ENCODE measurements at places on chromosomes 16 and 17.

- DNase-seq: no peak
Measured at GRCh38 chr16:78709137-78709884, 609.9 kb downstream of the WWOX start.

DNA sequence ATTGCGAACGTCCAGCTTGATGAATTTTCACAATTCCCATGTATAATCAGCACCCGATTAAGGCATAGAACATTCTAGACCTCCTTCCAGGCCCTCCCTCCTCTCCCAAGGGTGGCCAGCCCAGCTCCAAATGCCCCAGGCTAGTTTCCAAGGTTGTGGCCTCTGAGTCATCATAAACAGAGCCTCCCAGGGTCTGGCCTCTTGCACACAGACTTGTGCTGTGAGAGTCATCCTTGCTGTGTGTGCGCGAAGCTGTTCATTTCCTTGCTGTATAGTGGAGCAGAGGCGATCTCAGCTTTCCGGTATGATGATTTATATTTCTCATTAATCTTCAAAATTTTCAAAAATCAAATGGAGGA, 20.5 kb upstream of the JPH3 start:
- no peak for DNase-seq

DNA sequence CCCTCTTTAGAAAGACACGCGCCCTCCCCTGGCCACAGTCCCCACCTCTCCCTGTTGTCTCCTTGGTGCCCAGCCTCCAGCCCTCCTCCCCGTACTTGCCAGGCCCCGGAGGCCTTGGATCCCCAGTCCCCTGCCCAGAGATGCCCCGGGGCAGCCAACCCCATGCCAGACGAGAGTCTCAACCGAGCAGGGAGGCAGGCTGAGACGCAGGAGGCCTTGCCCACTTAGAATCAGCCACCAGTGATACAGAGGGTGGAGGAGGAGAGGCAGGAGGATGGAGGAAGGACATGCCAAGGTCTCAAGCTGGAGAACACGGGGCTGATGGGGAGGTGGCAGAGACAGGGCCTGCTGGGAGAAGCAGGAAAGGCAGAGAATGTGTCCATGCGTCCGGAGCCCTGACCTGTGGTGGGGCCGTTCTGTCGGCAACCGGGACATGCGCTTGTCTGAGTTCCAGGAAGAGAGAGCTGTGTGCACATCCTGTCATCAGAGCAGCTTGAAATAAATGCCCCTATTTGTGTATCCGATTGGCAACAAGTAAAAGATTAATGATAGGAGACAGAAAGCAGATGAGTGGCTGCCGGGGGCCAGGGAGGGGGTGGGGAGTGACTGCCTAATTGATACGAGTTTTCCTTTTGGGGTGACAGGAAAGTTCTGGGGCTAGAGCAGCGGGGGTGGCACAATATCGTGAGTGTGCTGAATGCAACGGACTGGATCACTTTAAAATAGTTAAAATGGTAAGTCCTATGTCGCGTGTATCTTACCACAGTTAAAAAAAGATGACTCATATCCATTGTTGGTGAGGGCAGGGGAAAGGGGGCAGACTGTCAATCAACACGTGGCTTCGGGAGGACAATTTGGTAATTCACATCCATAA, 44.7 kb upstream of the MEAK7 start:
- peak; percentile 32 for DNase-seq

DNA sequence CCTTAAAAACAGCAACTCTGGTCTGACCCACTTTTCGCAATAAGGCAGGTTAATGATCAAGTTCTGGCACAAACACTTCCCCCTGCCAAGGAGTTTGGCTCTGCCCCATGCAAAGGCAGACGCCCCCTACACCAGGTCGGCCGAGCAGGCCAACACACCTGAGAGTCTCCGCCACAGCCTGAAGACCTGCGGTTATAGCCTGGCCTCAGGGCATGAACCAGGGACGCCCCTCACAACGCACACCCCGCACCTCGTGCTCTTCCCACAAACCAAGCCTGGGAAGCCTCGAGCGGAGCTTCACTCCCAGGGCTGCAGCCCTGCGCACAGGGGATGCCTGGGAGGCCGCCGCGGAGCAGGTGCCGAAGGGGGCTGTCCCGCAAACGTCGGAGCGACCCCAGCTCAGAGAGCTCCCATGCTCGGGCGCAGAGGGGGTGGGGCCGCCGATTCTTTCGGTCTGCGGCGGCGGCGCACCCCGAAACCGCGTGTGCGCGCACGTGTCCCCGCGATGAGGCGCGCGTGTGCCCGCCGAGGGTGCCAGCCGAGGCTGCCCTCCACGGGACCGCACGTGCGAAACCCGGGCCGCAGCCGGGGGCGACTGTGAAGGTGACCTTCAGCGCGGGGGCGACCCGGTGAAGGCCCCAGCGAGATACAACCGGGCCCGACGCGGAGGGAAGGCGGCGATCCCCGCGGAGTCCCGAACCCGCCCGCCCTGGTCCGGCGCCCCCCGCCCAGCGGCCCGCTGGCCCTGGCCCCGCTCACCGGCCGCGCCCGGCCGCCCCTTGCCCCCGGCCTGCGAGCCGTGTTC, 559 bp downstream of the CLUH start:
- DNase-seq: no peak

- no peak for DNase-seq
Measured at GRCh38 chr17:67203818-67204217, 41.2 kb downstream of the HELZ start.

DNA sequence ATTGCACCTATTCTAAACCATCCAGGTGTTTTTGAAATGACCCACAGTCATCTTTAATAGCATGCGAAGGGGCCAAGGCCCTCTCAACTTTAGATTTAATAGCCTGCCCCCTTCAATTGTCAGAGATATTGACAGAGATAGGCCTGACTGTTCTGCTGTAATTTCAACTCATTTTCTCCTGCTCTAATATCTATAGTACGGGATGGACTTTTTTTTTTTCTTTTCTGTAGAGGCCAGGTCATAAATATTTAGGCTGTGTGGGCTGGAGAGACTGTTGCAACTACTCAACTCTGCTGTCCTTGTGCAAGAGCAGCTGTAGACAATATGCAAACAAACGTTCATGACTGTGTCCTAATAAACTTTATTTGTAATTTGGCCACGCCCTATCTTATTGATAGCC, 24.7 kb upstream of the KRT20 start:
- no peak for DNase-seq

GRCh38 chr17:67503184-67503583, 126.1 kb downstream of the PITPNC1 start:
- DNase-seq: no peak
